Mesothelial cell of epicardium (in vitro differentiated cells): ENCODE measurements at places on chromosomes 6 and 20.

DNA sequence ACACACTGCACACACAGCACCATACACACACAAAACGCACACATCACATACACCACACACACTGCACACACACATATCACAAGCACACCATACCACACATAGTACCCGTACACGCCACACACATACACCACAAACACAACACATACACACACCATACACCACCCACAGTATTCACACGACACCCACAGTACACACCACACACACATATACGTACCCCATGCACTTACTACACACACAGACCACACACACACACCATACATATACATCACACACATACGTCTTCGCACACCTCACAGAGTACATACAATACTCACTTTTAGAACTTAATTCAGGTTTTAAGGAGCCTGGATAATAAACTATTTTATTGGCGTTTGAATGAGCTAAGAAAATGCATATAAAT is 1805.3 kb upstream of the DEFB115 start:
- DNase-seq: no peak

- DNase-seq: no peak
Observed at GRCh38 chr6:47080083-47080596, 38.0 kb upstream of the ADGRF1 start.

GRCh38 chr20:62570897-62571668 is 71.2 kb upstream of the SLCO4A1 start:
- DNase-seq: no peak

DNA sequence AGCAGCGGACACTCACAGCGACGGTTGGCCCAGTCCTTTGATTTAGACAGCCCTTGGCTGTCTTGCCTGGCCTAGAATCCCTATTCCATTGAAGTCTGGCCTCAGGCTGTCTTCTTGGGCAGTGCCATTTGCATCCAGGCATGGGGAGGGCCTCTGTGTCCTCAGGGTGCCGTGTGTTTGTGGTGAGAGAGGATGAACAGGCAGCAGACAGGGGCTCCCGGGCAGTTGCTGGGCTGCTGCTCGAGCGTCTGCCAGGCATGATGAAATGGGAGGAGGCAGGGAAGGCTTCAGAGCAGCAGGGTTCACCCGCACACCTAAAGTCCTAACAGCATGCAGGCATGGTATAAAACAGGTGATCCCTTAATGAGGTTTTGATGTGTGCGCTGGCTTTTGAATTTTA is 126.9 kb downstream of the SOBP start:
- DNase-seq: no peak

DNA sequence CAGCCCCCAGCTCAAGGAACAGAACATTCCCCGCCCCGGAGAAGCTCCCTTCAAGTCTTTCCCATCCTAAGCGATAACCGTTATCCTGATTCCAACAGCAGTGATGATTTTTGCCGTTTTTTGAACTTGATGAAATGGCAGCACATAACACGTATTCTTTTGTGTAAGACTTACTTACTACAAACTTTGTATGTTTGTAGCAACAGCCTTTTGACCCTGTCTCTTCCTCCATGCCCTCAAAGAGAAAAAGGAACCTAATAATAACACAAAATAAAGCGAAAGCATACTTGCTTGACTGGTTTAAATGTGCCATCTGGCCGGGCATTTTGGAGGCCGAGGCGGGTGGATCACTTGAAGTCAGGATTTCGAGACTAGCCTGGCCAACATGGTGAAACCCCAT is 26.4 kb upstream of the SLC9A8 start:
- no peak for DNase-seq

- DNase-seq: no peak
Observed at GRCh38 chr6:33696548-33697518, 14.7 kb downstream of the UQCC2 start.

DNA sequence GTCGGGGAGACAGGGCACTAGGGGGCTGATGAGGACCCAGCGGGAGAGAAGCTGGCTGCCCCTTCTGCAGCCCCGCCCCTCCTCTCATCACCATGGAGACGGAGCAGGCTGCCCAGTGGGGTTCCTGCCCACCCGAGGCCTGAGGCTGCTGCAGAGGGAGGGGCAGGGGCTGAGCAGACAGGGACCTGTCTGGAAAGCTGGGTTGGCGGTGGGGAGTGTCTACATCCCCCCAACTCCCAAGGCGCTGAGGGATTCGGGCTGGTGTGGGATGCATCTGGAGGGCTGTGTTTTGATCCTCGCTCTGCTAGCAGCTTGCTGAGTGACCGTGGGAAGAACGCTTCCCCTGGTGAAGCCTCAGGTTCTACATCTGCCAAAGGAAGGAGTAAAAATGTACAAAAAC is 1.2 kb upstream of the BPI start:
- no peak for DNase-seq

- DNase-seq: no peak
Observed at GRCh38 chr6:345747-346385, 45.7 kb upstream of the IRF4 start.

DNA sequence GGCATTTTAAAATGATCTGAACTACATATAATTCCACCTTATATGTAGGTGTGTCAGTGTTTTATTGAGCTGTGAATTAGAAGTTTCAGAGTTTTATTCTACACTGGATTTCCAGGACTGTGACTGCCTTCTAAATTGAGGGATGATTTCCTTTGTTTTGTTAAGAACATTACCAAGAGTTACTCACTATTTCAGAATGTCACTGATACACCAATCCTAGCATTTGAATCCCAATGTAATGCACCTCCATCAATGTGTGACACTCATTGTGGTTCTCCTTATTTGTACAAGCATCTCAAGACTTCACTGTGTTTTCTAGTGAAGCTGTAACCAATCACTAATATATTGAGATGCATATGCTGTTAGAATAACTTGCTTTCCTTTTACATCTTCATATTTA is 86.8 kb downstream of the PLCB1 start:
- DNase-seq: no peak

- DNase-seq: no peak
Observed at GRCh38 chr6:42846505-42846904, 32.9 kb upstream of the RPL7L1 start.

- DNase-seq: peak; percentile 71
Observed at GRCh38 chr6:33207552-33208090, 679 bp upstream of the RING1 start.

GRCh38 chr6:74587386-74587785 is 618.5 kb downstream of the COL12A1 start:
- DNase-seq: no peak

GRCh38 chr6:13397359-13398068 is 69.2 kb upstream of the TBC1D7 start:
- no peak for DNase-seq

GRCh38 chr6:112237066-112237465 is 17.3 kb downstream of the LAMA4 start:
- no peak for DNase-seq

DNA sequence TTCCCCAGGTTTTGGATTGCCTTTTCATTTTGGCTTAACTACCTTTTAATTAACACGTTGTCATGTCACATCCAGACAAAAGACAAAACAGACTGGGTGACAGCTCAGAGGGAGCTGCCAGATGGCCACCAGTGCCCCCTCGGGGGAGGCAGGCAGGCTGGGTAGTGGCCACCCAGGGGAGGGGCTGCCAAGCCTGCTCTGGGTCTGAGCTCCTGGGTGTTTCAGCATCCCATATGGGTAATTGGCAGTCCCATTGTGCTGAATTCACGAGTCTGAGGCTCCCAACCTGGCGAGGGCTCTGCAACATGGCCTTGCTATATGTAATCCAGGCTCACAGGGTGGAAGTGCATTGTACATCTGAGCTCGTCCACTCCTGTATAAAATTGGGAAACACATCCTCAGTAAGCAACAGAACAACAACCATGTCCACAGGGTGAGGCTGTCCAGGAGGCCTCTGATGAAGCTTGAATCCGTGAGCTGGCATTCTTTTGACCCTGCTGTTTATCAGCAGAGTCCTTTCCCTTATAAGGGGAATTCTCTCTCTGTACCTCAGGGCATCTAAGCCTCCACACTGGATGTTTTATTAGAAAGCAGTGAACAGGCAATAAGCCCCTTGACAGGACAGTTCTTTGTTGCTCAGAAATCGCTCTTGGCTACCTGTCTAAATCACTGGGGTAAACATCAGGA is 111.7 kb upstream of the SLC22A23 start:
- no peak for DNase-seq

- DNase-seq: no peak
Observed at GRCh38 chr20:47118641-47119040, 224.0 kb downstream of the EYA2 start.

DNA sequence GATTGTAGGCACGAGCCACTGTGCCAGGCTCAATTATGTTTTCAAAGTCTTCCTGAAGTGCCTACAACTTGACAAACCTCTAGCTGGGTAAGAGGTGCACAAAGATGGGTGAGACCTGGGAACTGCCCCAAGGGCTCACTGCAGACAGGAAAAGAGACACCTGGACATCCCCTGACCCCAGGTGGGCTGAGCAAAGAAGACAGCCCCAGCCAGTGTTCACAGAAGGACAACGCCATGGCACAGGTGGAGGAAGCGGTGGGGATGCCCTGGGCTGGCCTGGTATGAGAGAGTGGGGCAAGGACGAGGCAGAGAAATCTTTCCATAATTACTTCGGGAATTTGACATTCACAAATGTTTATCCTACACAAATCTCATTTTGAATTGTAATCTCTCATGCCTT is 278.9 kb downstream of the SMOC2 start:
- DNase-seq: no peak

- DNase-seq: no peak
Observed at GRCh38 chr6:43773050-43773979, 3.3 kb downstream of the VEGFA start.

- no peak for DNase-seq
Observed at GRCh38 chr6:104639668-104640067, 220.1 kb downstream of the HACE1 start.

GRCh38 chr6:38169977-38170526 is 350.5 kb downstream of the ZFAND3 start:
- no peak for DNase-seq

- no peak for DNase-seq
Observed at GRCh38 chr6:30857549-30857948, 26.8 kb upstream of the DDR1 start.

DNA sequence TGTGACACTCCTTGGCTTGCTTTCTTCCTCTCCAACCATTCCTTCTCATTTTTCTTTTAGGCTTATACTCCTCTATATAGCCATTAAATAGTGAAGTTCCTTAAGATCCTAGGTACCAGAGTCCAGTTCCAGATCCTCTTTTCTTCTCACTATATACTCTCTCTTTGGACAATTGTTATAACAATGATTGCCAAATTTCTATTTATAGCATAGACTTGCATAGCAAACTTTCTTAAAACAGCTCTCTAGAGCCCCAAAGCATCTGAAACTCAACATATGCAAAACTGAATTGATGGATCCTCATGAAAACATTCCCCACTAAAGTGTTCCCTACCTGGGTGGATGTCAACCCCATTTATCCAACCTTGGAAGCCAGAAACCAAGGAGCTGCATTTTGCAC is 13.4 kb downstream of the PHIP start:
- no peak for DNase-seq

GRCh38 chr20:63752411-63753101 is 13.0 kb downstream of the SLC2A4RG start:
- no peak for DNase-seq

GRCh38 chr6:144690133-144690532 is 405.0 kb downstream of the UTRN start:
- no peak for DNase-seq

- no peak for DNase-seq
Observed at GRCh38 chr20:51622004-51622874, 79.7 kb upstream of the NFATC2 start.

- no peak for DNase-seq
Observed at GRCh38 chr6:14365393-14365792, 247.8 kb downstream of the CD83 start.

GRCh38 chr6:52696418-52696817 is 25.5 kb downstream of the TMEM14A start:
- DNase-seq: no peak
